Right hindlimb (tissue), 1 donor: ENCODE measurements at places on chromosomes 12 and 14.

- no peak for DNase-seq
Measured at GRCh38 chr12:127401005-127401404, 866.0 kb upstream of the TMEM132C start.

- no peak for DNase-seq
Measured at GRCh38 chr14:22651586-22651985, 7.4 kb upstream of the OR6J1 start.

DNA sequence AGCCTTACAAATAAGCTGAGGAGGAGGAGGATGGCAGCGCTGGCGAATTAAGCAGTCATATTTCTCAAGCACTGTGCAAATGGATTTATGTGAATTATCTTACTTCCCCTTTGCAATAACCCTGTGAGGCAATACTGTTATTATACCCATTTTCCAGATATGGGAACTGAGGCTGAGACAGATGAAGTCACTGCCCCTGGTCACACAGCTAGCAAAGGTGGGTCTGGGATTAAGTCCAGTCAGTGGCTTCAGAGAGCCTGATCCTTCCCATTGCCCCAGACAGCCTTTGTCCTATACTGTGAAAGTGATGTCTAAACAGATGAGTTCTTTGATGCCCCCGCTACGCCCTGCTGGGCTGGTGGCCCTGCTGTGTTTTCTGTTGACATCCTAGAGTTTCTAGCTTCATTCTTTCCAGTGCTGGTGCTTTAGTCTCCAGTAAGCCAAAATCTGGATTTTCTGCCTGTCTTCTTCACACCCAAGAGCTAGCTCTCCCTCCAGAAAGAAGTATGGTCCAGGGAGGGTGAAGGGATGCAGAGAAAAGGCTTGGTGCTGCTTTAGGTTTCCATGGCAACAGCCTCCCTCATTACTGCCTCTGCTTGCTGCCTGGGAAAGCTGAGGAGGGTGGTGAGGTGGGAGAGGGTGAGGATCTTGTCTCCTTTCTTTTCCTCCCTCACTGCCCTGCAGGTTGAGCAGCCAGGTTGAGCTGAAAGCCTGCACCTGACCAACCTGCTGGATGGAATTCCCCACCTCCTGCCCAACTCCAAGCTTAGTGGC lies 30.7 kb downstream of the TMEM63C start:
- no peak for DNase-seq

DNA sequence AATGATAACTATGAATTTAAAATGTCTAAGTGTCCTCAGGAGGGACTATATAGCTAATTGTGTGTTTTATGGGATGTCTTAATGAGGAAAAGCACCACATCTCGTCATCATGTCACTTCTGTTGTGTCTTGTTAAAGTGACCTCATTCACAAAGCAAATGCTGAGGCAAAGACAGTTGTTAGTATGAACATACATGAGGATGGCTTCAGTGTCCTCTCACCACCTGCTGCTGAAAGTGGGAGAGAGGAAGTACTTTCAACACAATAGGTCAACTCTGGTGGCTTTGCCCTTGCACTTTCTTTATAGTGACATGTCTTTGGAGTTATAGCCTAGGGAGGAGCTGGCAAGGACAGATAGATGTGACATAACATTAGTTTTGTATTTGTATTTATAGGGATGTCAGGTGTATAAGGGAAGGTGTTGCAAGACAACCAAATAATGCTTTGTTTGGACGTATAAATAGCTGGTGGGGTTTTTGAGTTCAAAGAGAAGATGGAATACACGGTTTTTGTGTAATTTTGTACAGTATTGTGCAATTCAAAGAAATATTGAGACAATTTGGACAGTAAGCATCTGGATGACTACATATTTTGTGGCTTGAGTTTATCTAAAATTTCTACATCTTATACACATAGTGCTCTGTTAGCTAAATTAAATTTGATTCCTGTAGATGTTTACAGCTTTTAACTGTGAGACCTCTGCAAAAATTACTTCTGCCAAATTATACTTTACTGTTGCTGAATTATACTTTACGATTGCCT lies 131.7 kb upstream of the ATP2B1 start:
- no peak for DNase-seq

- no peak for DNase-seq
Measured at GRCh38 chr12:119225454-119225853, 46.7 kb downstream of the HSPB8 start.

DNA sequence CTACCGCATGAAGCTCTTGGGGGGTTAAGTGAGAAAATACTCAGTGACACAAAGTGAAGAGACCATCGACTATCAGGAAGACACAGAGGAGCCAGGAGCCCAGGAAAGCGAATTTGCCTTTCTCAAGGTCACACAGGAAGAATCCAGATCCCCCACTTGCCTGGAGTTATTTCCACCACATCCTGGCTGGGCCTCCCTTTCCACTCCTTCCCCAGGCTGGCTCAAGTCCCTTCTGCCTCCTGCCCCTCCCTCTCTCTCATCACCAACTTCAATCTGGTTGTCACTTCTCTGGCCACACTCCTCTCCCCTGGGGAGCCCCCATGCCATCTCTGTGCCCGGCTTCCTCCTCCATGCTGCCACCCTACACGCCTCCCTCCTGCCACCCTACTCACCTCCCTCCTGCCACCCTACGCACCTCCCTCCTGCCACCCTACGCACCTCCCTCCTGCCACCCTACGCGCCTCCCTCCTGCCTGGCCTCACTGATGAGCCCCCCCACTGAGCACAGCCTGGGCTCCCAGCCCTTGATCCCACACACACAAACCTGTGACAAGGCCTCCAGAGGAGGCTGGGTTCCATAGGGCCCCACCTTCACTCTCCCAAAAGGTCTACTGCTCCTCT lies 6.3 kb downstream of the SCNN1A start:
- no peak for DNase-seq

DNA sequence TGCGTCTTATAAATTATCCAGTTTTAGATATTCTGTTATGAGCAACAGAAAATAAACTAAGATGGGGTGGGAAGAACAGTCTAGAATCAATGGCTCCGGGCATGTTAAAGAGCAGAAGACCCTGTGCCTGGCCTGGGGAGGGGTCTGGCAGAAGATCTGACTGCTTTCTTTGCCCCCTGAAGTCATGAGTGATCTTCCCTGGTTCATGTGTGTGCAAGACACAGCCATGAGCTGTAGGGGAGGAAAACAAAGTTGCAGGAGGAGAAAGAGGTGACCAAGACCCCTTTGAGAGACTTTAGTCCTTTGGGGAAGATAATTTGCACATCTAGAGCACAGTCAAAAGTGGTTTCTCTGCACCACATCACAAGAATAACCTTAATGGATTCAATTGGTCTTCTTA lies 4.8 kb downstream of the LACRT start:
- DNase-seq = no peak

DNA sequence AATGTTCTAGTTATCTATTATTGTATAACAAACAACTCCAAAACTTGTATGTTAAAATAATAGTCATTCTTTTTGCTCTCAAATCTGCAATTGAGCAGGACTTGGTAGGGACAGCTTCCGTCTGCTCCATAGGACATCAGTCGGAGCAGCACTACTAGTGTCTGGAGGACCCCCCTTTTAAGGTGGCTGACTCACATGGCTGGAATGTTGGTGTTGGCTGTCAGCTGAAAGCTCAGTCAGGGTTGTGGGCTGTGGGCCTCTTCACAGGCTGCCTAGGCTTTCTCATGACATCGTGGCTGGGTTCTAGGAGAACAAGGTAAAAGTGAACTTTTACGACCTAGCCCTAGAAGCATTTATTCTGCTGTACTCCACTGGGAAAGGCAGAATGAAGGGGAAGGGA lies 160.6 kb downstream of the ANO4 start:
- DNase-seq = peak; percentile 31

GRCh38 chr12:104974626-104975290 lies 11.4 kb upstream of the NOPCHAP1 start:
- no peak for DNase-seq

DNA sequence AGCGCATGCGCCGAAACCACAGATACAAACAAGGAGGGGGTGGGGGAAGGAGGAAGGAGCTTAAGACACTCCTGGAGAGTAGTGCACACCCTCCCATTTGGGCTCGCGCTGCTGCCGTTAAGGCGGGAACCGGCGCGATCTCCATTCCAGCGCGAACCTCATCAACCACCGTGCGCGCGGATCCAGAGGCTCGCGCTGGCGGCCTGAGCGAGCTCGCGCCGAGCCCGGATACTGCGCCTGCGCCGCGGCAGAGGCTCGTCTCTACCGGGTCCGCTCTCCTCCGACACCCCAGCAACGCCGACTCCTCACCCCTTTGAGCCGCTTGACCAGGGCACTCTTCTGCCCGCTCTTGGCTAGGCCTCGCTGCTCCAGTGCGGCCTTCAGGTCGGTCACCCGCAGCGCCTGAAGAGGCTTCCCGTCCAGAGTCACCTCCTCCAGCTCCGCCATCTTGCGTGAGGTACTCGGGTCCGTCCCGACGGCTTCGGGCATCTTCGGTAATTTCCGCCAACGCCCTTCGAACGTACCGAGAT lies at the start of gene ACIN1:
Gene ACIN1 (minus strand): TSS at position 471 of the 530 bp plus-strand sequence. CDS start 24 bp downstream, at position 447.
- DNase-seq = peak; percentile 88

DNA sequence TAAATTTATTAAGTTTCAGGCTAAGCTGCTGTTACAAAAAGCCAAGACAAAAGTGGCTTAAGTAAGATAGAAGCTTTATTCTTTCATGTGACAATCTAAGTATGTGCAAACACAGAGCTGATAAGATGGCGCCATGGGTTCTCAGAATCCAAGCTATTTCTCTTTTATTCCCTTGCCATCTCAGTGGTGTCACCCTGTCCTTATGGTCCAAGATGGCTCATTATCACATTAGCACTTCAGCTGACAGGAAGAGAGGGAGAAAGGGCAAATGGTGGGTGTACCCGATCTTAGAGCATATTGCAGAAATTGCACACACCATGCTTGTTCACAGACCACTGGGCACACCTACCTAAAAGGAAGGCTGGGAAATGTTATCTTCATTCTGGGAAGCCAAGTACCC lies 211.7 kb downstream of the TMTC2 start:
- no peak for DNase-seq

DNA sequence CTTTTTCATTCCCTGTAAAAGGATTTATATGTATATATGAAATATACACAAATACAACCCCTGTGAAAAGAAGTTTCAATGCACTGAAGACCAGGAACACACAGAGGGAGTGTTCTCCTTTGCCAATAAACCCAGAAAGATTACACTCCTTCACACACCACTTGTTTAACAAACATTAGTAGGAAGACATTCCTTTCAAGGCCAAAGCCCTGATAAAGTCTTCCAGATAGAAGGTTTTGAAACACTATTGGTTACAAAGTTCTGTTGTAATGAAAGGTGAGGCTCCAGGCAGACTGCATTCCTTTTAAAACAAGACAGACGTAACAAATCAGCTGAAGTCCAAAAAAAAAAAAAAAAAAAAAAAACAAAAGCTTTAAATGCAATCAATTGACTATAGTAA lies 81.0 kb downstream of the PTPN21 start:
- DNase-seq = no peak

- no peak for DNase-seq
Measured at GRCh38 chr12:109967383-109968031, 28.7 kb downstream of the GIT2 start.

- DNase-seq = no peak
Measured at GRCh38 chr12:124402248-124403066, 107.6 kb downstream of the RFLNA start.

GRCh38 chr14:21120686-21121085 lies 19.8 kb downstream of the TMEM253 start:
- no peak for DNase-seq

DNA sequence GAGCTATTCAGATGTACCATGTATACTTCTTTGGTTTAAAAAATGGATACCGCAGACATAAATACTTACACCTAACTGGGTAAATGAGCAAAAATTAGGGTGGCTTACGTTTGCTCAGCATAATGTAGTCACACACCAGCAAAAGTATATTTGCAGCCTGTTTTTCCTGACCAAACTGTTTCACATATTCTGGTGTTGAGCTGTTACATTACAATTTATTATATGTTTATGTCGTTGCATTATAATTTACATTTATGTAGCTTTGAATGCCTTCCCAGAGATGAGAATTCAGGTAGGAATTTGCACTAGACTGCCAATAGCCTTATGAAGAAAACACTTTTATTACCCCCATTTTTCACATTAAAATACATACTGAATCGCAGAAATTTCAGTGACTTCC lies 183.3 kb downstream of the PTPRO start:
- DNase-seq = no peak

DNA sequence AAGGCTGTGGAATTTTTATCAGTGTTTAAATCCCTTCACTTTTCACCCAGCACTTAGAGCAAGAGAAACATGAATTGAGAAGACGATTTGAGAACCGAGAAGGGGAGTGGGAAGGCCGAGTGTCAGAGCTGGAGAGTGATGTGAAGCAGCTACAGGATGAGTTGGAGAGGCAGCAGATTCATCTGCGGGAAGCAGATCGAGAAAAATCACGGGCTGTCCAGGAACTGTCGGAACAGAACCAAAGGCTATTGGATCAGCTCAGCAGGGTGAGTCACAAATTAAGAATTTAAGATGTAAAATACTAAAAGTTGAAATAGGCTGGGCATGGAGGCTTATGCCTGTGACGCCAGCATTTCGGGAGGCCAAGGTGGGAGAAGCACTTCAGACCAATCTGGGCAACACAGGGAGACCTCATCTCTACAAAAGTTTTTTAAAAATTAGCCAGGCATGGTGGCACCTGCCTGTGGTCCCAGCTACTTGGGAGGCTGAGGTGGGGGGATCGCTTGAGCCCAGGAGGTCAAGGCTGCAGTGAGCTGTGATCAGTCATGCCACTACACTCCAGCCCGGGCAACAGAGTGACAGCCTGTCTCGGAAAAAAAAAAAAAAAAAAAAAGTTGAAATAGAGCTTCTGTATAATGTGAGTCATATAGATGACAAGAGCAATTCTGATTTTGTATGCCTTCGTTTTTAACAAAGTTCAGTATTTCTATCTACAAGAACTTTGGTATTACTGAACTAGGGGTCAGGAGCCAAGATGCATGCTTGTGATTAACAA lies 9.6 kb downstream of the BICDL1 start:
- DNase-seq = no peak

DNA sequence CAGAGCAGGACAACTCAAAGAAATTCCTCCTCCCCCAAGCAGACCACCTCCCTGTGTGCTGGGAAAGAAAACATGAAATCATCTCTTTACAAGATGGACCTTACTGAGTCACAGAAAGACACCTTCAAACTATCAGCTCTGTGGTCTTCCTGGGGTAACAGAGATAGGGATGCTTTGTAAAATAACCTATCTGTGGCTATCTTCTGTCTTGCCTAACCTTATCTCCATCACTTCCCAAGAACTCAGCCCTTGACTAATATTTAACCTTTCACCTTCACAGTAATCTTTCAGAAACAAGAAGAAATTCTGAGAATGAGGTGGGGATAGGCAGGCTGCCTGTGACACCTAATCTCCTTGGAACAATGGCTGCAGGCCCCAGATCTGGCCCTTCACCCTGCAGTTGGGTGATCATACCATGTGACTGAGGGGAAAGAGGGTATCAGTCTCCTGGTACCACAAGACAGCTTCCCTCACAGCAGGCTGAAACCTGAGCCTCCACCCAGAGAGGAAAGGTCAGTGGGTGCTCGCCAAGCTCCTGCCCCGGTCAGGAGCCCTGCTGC lies 27.4 kb upstream of the CEBPE start:
- no peak for DNase-seq

- no peak for DNase-seq
Measured at GRCh38 chr12:89951050-89951693, 242.5 kb upstream of the ATP2B1 start.
